ENCODE measurements at places on chromosomes 2 and 18.

GRCh38 chr18:76370686-76371085 lies 124.4 kb downstream of the ZNF516 start:
- DNase-seq = no peak

- no peak for DNase-seq
Measured at GRCh38 chr2:48728840-48729239, 26.7 kb downstream of the LHCGR start.

DNA sequence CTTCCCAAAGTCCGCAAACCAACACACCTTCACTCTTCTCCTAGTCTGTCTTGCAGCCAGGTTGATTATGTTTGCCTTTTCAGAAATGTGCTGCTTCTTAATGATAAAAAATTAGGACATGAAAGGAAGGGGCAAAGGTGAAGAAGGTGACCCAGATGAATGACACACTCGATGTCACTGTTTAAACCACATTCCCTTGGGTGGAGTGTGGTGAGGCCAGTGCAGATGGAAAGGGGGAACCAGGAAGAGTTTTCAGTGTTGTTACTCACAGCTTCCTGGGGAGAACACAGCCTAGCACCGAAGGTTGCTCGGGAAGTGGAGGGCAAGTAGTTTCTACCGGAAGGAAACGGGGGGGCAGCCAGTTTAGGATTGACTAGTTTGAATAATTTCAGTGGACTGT lies 57.2 kb upstream of the BOD1L2 start:
- DNase-seq = no peak

DNA sequence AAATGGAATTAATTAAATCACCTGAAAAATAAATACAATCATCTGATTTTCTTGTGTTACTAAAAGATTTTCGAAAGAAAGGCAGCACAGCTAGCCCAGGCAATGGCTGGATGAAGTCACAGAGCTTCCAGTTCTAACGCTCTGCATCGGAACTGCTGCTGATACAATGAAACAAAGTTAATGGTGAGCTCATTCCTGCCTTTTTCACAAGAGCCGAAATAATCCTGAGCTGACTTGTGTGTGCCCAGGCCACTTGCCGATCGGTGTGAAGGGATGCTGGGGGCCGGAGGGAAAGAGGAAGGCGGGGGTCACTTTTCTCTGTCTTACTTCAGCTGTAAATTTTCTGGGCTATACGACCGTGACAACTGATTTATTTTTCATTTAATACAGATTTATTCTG lies 149.5 kb downstream of the INO80D start:
- DNase-seq = no peak

DNA sequence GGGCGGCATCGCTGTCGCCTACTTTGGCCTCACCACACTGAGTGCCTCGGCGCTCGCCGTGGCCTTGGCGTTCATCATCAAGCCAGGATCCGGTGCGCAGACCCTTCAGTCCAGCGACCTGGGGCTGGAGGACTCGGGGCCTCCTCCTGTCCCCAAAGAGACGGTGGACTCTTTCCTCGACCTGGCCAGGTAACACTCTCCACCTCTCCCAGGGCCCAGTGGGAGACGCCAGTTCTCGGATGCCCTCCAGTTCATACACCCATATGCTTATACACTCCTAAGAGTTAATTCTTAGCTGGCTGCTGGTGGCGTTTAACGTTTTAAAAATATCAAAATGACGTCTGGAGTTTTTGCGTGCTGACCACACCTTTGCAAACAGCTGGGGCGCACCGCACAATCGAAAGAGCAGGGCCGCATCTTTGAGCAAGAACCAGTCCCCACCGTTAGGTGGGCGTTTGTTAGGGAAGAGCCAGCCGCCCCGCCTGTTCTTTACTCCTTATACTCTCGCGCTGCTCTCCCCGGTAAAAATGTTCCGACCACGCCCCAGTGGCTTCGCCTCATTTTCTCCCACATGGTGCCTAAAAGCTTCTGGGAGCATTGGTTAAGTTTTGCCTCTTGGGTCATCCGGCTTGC lies 899 bp downstream of the SLC1A4 start:
- DNase-seq = no peak

DNA sequence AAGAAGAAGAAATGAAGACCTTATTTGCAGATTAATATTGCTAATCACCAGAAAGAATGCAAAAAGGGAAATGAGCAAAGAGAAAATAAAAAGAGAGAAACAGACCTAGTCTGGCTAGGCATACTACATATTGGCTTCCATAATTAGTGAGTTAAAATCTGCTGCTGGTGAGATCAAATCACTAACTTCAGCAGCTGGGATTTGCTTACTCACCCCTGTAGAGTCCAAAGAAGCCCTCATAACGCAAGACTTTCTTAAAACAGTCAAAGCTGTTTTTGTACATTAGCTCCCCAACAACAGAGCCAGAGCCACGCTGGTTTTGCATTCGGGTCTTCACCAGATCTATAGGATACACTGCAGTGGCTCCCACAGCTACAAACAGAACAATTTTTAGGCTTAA lies 80.9 kb downstream of the SLC25A12 start:
- no peak for DNase-seq

DNA sequence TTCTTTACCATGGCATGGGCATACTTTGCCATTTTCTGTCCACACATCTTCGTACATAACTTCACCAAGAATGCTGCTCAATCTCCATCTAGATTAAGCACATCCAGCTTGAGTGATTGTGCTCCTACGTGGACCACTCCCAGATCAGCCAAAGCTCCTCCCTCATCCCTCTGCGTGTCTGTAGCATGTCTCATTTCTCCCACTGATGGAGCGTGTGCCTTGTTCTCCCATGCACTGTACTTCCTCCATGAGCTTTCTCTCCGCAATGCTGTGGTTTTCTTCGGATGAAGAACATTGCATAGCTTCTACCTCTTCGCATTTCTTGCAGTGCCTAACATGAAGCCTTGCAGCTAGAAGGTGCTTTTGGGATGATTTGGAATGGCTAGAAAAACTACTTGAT lies 13.5 kb downstream of the CCL20 start:
- DNase-seq = no peak

DNA sequence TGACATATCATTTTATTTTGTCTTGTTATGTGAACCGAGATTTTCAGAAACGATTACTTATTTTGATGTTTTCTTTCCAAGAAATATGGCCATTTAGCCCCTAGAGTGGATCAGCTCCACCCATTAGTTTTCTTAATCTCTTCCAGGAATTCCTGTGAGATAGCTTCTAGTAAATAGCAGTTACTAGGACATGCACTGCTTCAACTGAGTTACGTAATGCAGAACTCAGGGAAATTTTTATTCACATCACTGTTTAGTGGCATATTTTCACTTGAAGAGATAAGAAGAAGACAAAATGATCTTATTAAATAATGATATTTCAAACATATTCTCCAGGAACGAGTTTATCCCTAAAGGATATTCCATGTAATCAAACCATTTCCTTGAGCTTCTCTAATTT lies 573.5 kb upstream of the CNTNAP5 start:
- DNase-seq = no peak

DNA sequence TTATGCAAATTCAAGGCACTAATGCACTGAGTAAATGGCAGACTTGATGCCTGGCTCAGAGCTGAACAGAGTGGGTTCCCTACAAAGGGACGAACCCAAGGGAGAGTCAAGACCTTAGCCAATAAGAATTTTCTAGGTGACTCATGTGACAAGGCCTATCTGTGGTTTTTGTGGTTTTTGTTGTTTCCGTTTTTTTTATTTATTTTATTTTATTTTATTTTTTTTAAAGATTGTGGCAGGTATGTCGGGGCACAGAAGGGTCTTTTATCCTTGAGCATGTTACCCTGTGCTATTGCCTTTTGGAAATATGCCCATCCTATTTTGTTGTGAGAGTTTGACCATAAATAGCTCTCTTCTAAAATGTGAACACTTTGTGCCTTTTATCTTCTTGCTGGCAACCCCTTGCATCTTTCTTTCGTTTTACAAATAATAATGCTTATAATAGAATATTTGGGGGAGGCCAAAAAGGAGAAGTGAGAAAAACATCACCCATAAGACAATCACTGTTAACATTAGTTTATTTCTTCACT lies 113.4 kb upstream of the AQP4 start:
- DNase-seq = no peak

DNA sequence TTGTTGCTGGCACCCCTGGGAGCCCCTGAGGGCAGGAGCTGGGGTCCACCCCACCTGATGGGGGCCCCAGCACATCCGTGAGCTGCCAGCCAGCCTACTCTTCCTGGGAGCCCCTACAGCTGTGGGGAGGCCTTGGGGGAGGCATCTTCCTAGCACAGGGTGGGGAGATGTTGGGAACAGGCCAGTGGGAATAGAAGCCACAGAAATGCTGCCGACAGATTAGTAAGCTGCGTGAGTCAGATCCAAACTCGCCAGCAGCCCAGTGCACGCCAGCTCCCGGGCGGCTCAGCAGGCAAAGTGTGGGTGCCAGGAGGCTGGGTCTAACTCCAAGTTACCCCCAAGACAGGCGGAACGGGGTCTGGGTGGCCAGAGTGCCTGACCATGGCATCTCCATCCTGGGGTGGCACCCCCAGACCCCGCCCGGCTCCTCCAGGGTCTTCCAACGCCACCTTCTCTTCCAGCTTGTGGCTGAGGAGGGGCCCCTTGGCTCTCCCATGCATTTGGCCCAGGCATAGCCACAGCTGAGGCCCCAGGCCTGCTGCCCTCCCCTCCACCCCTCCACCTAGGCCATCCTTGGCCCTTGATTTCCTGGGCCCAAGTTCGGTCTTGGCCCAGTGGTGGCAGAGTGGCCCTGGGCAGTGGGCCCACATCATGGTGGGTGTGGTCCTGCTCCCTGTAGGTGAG lies 15.3 kb downstream of the CROCC2 start:
- peak; percentile 98 for DNase-seq

GRCh38 chr2:186639939-186640338 lies 50.1 kb downstream of the ITGAV start:
- DNase-seq = no peak

DNA sequence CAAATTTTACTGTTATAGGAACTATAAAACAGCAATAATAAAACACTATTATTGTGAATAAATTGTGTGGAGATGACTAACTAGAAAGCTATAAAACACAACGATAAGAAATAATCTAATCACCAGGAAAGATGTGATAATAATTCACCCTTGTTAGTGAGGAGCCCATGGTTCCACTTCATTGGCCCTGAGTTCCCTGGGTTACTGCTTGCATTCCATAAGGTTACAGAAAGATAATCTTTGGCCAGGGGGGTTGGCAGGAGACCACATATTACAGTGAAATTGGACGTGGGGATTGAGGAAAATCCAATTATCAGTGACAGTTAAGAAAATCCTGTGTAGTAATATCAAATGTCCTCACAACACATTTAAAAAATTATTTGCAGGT lies 2.5 kb upstream of the CPO start:
- no peak for DNase-seq

DNA sequence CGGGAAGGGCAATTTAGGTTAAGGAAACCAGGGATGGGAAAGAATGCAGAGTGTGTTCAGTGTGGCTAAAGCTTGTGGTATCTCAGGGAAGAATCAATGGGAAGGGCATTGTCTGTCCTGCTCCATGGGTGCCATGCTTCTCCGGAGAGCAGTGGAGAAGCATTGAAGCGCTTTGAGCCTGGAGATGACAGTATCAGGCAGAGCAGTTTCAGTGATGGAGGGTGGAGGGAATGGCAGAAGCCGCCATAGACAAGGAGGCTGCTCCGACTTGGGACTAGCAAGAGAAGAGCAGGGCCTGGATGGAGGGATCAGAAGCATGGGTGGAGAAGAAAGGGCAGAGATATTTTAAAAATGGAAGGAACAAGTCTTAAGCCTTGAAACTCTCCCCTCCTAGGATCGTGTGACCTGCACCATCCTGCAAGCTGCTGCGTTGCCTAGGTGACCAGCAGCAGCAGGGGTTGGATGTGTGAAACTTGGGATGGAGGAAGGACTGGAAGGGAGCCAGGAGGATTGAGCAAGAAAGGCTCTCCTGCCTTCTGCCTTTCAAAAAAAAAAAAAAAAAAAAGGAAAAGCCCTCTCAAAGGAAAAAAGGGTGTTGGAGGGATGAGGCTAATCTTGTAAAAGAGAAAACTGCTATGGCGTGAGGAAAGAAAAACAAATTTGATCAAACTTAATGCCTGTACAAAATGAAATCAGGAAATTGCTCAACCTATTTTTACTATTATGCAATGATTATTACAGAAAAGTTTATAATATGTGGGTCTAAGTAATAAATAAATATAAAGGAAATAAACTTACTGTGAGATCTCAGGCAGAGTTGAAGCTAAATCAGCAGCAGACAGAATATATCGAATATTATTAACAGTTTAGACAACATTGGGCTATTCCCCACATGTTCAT lies 493.8 kb upstream of the NRP2 start:
- no peak for DNase-seq

- no peak for DNase-seq
Measured at GRCh38 chr2:78992807-78993517, 32.5 kb upstream of the REG3G start.

DNA sequence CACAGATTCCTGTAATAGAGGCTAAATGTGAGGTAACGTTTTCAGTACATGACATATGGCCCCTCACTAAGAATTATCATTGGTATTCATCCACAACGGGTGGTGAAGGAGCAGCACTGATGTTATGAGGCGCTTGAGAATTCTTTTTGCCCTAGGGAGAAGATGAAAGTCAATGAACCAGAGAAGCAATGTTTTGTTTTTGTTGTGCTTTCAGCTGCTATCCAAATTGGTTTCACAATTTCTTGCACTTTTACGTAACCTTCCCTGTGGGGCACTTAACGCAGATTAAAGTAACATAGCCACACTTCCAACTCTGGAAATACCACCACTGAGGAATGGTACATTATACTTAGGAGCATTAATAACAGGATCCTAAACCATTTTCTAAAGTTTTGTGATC lies 13.3 kb upstream of the CCDC85A start:
- no peak for DNase-seq

DNA sequence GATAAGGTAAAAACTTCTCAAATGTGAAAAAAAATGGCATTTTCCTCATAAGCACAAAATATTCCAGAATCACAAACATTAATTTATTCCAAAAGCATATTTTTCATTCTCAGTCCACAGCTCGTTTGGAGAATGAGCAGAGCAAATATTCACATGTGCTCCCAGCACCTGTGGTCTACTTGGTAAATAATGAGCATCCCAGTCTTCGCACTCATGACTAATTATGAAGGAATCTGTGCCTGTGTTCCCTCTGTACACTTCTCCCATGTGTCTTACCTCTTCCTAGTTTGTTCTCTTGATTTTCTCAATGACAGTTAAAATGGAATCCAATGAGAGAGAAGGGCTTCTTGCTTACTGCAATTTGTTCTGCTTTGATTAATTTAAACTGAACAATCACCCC lies 671.0 kb upstream of the SOX11 start:
- DNase-seq = no peak

GRCh38 chr18:70426818-70427217 lies 138.0 kb downstream of the SOCS6 start:
- no peak for DNase-seq

DNA sequence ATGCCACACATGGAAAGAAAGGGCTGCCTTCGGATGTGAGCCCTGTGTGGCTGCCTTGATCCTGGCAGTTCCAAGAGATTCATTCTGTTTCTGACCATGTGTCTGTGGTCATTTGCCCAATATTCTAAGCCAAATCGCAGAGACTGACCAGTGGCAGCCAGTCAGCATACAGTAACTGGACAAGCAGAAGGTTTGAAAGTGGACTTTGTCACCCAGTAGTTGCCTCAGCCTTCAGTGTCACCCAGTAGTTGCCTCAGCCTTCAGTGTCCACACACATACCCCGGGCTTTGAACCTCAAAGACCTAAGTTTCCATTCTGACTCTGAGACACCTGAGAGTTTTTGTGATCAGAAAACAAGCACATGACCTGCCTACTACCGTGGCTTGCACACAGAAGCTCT lies 5.0 kb downstream of the RFX8 start:
- DNase-seq = no peak
